Nephron progenitor cell (in vitro differentiated cells): ENCODE measurements at places on chromosomes 6 and 20.

GRCh38 chr6:28884423-28885131, 39.2 kb downstream of the TRIM27 start:
- no peak for DNase-seq
- H3K4me3 ChIP-seq: no peak overlapping the region
- peaks cover 15% of the 10 kb centered on the region for H3K4me1 ChIP-seq
- H3K27me3 ChIP-seq: peaks cover 6% of the 10 kb centered on the region
- H3K36me3 ChIP-seq: no peaks in the 10 kb centered on the region

DNA sequence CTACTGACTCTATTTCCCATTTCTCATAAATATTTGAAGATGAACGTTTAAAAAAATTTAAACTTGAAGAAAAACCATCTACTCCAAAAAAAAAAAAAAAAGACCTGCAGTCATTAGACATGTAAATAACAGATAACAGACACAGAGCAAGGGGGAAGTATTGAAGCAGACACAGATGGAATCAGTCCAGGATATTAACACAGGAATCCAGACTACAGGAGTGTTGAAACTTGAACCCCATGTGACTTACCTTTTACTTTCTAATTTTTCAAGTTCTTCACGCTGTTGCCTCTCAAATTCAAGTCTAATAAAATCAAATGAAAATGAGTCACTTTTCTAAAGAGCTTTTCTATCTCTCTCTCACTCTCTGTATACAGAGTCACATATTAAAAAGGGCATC, 191.8 kb downstream of the KIF16B start:
- no peak overlapping the region for H3K27ac ChIP-seq
- H3K4me1 ChIP-seq: no peaks in the 10 kb centered on the region
- no peaks in the 10 kb centered on the region for H3K27me3 ChIP-seq
- DNase-seq: no peak
- no peak overlapping the region for H3K4me3 ChIP-seq

GRCh38 chr6:44407951-44408670, 20.6 kb downstream of the CDC5L start:
- no peak for DNase-seq
- H3K27ac ChIP-seq: no peak overlapping the region
- peaks cover 96% of the 10 kb centered on the region for H3K36me3 ChIP-seq
- no peaks in the 10 kb centered on the region for H3K4me1 ChIP-seq
- H3K27me3 ChIP-seq: no peaks in the 10 kb centered on the region

DNA sequence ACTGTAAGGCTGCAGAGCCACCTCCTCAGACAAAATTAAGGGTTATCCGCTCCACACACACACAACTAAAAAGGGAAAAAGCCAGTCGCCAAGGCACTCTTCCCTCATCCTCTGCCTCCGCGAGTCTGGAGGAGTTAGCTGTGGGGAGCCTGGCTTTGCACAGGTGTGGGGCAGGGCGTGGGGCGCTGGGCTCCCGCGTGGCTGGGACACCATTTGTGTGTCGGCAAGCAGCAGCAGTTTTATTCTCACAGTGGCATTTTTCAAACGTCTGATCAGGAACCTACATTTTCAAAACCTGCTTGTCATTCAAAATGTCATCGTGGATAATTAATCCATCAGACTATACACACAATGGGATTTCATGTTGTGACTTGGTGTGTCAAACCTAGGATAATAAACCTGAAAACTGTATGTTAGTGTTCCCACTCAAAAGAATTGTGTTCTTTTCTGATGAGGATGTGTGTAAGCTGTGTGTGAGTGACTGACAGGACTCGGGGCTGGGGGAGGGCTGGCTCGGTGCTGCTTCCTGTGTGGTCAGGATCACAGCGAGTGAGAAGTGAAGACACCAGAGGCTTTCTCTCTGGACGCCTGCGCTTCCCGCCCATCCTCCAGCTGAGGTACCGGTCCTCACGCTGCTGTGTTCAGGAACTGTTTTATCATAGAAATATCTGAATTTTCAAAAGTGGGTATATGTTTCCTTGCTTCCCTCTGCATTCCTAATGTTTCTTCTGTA, 83.1 kb downstream of the IRF4 start:
- peaks cover 6% of the 10 kb centered on the region for H3K27me3 ChIP-seq
- peaks cover 24% of the 10 kb centered on the region for H3K4me1 ChIP-seq
- H3K36me3 ChIP-seq: no peaks in the 10 kb centered on the region
- H3K4me3 ChIP-seq: no peak overlapping the region
- no peak for DNase-seq
